ENCODE measurements at places on chromosomes 4 and X. TPM values are rescaled to one million over a fixed set of nuclear protein-coding genes. Genes with fewer than 3 reads are reported as not detected.

GRCh38 chr4:113540859-113541258 is 220.7 kb downstream of the CAMK2D start:
- DNase-seq = no peak

DNA sequence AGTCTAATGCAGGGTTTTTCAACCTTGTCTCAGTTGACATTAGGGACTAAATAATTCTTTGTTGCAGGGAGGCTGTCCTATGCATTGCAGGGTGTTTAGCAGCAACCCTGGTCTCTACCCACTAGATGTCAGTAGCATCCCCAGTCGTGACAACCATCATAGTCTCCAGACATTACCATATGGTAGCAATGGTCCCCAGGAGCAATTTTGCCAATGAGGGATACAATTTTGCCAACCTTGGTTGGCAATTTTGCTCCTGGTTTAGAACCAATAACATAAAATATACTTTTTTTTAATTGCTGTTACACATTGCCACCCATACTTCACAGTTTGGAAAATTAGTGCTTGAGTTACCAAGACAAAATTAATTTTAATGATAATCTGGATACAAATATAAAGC is 6.0 kb downstream of the EREG start:
- DNase-seq = no peak

The SPIN4 gene
- 1.1 TPM for total RNA-seq

The HTN1 gene
- not detected for total RNA-seq

DNA sequence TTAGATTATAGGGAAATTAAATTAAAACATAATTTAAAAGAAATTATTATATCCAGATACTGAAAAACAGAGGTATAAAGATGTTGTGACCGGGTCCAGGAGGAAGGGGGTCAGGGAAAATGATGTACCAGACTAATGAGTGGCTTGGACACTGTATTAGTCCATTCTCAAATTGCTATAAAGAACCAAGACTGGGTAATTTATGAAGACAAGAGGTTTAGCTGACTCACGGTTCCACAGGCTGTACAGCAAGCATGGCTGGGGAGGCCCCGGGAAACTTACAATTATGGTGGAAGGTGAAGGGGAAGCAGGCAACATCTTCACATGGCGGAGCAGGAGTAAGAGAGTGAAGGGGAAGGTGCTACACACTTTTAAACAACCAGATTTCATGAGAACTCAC is 3.4 kb upstream of the FAM9B start:
- DNase-seq = no peak

GRCh38 chrX:65034292-65034667 is 58.0 kb upstream of the ZC4H2 start:
- DNase-seq = no peak

GRCh38 chr4:125732632-125733031 is 417.9 kb downstream of the FAT4 start:
- no peak for DNase-seq

DNA sequence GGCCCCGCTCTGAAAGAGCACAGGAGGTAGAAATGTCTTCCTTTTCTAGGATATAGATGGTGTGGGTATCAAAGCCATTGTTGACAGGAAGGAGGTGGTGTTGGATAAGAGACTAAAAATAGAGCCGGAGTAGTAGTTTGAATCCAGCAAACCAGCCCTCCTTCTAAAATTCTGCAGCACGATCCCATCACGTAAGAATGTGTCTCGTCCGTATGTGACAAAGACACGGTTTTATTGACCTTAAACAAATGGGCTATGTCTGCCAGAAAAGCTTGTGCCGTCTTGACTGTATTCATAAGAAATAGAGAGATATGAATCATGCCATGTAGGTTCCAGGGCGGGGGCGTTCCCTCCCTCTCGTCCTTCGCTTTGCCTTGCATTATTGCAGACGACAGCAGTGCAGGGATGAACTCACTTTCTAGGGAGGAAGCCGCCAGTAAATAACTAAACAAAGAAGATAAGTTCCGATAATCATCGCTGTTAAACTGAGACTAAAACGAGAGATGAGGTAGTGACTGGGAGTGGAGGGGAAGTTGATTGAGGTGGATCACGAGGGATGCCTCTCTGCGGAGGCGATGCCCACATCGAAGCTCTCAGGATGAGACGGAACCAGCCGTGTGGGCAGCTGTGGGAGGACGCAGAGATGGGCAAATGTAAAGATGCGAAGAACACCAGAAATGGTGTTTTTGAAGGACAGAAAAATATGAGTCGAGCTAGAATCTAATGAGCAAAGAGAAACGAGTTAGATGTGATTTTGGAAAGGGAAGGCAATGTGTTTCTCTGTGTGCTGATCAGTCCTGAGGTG is 3.4 kb downstream of the TENM3 start:
- no peak for DNase-seq

The CENPVL1 gene
- not detected for total RNA-seq

DNA sequence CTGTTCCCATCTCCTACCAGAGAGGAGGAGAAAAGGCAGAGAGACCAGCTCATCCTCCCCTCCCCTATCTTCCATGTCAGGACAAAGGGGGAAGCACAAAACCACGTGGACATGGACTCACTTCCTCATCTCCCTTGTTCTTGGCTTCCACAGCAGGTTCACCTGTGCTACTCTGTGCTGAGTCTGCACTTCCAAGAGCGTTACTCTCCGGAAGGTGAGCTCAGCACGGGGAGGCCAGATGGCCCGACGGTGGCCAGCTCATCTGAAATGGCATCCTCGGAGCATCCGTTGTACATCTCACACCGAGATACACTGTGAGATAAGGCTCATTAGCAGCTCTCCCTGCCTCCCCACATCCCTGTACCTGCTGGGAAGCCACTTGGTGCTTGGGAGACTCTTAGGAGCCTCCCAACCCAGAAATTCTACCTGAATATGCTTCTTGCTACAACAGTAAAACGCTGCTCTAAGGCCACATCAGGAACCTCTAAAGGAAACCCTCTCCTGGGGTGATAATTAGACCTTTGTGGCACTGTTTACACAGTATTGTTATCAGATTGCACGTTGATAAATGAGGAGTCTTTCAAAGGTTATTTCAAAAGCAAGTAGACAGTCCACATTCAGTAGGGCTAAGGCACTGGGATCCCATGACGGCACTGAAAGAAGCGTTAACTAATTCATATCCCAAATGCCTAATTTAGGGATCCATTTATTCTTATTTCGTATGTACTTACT is 19.4 kb downstream of the LGI2 start:
- no peak for DNase-seq

- DNase-seq = no peak
These were observed 11.8 kb downstream of the CLDN2 start for GRCh38 chrX:106931831-106932491.

The TRAM1L1 gene
- total RNA-seq = not detected

The SUPT20HL2 gene
- total RNA-seq = not detected

- DNase-seq = no peak
These were observed 40.5 kb upstream of the BMP3 start for GRCh38 chr4:80989921-80990544.

The OPN1LW gene
- not detected for total RNA-seq

- DNase-seq = no peak
These were observed 22.8 kb downstream of the ELOVL6 start for GRCh38 chr4:110175634-110176033.

The CXCR3 gene
- 5.8 TPM for total RNA-seq

The RNF212 gene
- 2.1 TPM for total RNA-seq

DNA sequence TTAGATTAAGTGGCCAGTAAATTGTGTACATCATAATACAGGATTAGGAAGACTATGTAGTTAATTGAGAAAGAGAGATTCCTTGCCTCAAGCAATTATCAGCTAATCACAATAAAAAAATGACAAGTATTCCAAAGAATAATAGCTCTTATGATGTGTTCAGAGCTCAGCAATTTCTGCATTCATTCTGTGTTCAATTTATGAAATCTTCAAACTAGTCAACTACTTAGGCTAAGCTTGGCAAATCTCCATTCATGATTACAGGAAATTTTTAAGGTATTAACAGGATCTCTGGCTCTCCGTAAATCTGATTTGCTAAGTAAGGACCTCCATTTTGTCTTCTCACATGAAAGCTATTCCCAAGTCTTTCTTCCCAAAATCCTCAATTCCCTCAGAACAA is 256.9 kb upstream of the TEX13A start:
- no peak for DNase-seq

The HTT-AS gene
- total RNA-seq = not detected

GRCh38 chrX:136030303-136031191 is 45.3 kb downstream of the SLC9A6 start:
- DNase-seq = no peak

GRCh38 chrX:124010157-124010556 is 48.7 kb downstream of the STAG2 start:
- no peak for DNase-seq

GRCh38 chrX:152822383-152823086 is 8.0 kb downstream of the CETN2 start:
- no peak for DNase-seq

DNA sequence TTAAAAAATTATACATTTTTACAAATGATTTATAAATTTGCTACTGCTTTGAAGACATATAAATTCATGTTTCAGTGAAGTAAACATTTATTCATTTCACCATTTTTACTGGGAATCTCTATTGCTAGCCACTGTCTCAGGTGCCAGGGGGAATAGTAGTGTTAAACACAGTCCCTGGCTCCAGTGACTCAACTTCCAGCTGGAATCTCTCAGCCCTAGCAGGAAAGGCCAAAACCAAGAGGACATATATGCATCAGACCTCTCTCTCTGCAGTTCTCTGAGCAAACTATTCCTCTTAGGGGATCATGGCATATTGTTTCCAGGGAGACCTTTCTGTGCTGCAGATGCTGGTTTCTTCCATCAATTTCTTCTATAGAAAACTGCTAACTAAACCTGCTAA is 1009.0 kb upstream of the LCORL start:
- no peak for DNase-seq

DNA sequence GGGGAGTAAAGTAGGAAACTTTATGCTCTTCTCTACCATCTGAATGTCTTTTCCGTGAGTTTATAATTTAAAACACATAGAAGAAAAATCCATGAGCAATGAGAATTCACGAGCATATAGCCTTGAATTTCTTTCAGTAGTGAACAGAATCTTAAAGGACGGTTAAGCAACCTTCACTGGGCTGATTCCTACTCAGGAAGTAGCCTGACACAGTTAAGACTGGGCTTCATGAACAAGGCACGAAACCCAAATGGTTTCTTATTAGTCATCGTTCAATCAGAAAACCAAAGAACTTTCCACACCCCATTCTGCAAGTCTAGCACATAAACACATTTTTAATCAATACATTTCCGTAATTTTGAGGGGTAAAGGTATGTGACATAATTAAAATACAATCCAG is 95.8 kb downstream of the SH3KBP1 start:
- no peak for DNase-seq

- no peak for DNase-seq
These were observed 30.3 kb downstream of the CCNG2 start for GRCh38 chr4:77187322-77187721.

GRCh38 chrX:78687586-78687985 is 28.5 kb upstream of the RTL3 start:
- DNase-seq = no peak

The MAGEC2 gene
- not detected for total RNA-seq

The CTAG1B gene
- not detected for total RNA-seq

- no peak for DNase-seq
These were observed 16.7 kb upstream of the SOD3 start for GRCh38 chr4:24778464-24779225.

- no peak for DNase-seq
These were observed 334.2 kb downstream of the FSTL5 start for GRCh38 chr4:161829591-161829990.

DNA sequence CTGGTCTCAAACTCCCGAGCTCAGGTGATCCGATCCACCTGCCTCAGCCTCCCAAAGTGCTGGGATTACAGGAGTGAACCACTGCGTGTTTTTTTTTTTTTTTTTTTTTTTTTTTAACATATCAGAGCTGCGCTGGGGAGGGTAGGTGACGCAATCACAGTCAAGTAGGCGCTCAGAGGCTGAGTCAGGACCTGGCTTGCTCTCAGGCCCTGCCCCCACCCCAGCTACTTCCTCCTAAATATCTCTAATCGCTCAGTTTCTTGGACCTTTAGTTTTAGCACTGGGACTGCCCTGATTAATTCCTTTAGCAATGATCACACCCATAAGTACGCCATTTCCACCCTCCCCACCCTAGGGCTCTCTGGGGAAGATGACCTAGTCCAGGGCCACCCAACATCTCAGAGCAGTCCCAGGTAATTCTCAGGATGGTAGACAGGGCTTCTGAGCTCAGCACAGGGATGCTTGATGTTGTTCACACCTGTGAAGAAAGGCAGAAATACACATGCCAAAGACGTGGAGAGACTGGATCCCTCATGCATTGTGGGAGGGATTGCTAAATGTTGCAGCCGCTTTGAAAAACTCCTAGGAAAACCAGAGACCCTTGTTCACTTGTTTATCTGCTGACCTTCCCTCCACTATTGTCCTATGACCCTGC is 50.2 kb downstream of the DDX3X start:
- peak; percentile 4 for DNase-seq

DNA sequence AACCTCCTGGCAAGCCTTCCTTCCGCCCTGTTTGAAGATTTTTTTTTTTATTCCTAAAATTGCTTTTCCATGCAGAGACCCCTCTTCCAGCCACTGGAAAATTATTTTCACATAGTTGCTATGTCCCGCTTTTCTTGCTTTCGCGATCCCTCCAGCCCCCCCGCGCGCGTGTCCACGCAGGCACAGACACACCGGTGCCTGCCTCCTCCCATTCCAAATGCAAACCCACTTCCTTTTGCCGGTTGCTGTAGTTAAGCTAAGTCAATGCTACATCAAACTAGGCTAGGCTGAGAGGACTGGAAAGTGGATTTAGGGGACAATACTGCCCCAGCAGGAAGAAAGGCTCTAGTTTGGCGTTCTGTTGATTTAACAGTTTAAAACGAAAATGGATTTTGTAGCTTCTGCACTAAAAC is 111.0 kb downstream of the DHX15 start:
- no peak for DNase-seq

The AMOT gene
- 1.4 TPM for total RNA-seq

DNA sequence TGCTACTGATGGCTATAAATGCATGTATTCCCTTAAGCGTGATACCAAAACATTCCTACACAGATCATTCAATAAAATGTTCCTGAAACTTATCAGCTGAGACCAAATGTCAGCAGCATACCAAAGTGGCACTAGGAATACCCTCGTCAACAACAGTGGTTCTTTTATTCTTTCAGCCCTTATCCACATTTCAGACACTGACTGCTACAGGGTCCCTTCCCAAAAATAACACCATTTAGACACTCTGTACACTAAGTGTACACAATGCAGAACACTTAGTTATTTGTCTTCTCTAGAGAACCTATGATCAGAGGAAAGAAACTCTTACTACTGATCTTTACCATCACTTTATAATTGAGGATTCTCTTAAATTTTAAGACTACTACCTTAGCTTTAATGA is 94.1 kb downstream of the ATRX start:
- no peak for DNase-seq
